T-helper 2 cell treated with Interferon-gamma antibody and Interleukin-4, amounts not matched to agents 5 μg/mL and 100 μg/mL, for 36 hours (primary cell): ENCODE measurements at places on chromosomes 2 and 18.
A peak's percentile ranks its signal among the peaks of the same experiment; 100 is the strongest.

- DNase-seq = peak; percentile 53
Measured at GRCh38 chr18:51196118-51196810, 1.2 kb downstream of the MEX3C start.

- DNase-seq = peak; percentile 61
Measured at GRCh38 chr18:26547646-26548414, 523 bp downstream of the KCTD1 start.

DNA sequence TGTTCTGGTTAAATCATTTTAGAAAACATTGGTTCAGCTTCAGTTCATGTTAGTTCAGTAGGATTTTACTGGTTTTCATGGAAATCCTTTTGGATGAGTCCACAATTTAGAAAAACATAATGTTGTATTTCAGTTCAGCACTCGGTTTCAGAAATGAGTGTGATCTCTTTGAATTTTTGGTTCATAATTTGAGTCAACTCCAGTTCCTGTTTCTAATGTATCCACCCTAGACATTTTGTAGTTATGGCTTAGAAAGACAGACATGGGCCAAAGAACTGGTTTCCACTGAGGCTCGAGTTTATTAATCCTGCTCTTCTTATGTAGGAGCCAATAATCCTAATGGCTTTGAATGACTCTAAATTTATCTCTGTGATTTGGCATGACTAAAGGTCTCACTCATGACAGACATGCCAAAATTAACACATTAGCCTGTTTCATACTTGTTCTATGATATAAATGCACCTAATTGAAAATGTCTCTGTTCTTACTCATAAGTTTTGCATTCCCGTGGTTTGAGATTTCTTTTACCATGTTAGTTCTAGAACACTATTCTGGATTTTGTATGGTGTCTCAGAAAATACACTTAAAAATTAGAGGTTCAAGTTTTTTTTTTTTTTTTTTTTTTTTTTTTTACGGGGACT is 82.3 kb upstream of the SPRED2 start:
- no peak for DNase-seq

GRCh38 chr18:14767474-14767873 is 19.5 kb downstream of the ANKRD30B start:
- DNase-seq = no peak

- DNase-seq = no peak
Measured at GRCh38 chr2:235502336-235502735, 8.5 kb downstream of the AGAP1 start.

DNA sequence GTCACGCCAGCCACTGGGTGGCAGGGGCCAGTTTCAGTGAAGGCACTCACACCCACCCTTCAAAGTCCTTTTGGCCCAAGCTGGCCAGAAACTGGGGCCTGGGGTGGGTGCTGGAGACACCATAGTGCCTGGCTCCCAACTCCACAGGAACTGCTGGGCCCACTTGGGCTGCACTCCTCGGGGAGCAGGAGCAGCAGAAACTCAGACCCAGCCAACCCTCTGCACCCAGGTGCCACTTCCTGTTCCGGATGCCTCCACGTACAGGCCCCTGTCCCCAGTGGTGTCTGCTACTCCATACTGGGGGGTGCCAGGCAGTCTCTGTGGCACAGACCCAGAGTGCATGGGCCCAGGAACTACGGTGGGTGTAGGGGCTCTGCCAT is 42.5 kb upstream of the ZNF519 start:
- DNase-seq = no peak

DNA sequence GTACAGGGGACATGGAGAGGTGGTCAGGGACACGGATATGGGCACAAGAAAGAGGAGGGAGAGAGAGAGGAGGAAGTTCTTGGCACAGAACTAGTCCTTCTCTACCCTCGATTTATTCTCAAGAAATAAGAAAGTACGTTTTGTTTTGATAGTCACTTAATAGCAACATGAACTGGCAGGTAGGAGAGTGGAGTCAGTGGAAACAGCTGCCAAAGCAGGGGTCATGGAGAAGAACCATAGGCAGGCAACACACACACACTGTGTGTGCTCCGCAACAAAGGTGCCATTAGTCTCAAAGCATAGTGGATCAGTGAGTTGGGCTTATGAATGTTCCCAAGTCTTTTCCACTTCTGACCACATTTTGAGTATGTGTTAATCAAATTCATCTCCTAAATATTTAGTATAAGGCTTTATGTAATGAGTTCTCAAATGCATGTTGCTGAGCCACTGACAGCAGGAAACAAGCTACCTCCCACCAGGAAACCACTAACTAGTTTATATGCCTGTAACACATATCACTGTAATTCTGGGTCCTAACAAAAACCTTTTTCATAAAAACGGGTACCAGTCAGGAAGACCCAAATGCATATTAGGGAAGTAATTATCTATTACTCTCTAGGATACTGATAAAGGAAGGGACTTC is 41.1 kb downstream of the IWS1 start:
- no peak for DNase-seq

DNA sequence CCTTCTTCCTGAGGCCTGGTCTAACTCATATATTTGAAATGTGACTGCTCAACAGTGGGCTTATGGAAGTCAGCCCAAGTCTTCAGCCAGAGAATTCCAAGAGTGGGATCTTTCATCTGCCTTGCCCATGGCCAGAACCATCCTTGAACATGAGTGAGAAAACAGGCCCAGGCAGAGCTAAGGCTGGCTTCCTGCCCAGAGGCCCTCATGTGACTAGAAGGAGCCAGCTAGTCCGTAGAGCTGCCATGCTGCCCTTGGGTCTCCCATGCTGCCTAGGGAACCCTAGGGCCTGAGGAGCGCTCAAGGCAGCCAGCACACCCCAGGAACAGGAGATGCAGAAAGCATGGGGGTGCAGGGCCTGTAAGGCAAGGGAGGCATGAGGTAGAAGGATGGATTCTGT is 203.6 kb downstream of the FHOD3 start:
- DNase-seq = no peak

DNA sequence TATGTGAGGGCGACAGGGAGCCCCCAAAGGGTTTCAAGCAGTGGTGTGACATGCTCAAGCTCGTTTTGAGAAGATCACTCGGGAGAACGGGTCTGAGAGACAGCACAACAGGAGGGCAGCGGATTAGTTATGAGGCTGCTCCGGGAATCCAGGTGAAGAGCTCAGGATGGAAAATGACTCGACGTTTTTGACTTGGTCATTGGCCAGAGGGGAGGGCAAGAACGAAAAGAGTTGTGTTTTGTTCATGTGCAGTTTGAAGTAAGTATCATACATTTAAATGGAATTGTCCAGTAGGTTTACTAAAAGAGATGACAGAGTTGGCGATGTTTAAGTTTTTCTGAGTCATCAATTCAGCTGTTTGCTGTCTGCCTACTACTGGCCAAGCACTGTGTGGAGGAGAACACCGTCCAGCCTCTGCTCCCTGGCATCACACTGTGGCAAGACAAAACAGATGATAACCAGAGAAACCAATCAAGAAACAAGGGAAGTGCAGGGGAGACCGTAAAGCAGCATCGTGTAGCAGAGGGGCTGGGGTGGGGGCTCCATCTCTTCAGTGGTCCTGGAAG is 25.3 kb upstream of the ANXA4 start:
- DNase-seq = no peak

DNA sequence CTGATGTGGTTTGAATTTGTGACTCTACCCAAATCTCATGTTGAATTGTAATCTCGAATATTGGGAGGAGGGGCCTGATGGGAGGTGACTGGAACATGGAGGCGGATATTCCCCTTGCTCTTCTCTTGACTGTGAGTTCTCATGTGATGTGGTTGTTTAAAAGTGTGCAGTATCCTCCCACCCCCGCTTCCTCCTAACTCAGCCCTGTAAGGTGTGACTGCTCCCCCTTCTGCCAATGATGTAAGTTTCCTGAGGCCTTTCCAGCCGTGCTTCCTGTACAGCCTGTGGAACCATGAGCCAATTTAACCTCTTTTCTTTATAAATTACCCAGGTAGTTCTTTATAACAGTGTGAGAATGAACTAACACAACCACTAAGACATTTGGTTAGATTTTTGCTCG is 458.4 kb downstream of the THSD7B start:
- DNase-seq = no peak

DNA sequence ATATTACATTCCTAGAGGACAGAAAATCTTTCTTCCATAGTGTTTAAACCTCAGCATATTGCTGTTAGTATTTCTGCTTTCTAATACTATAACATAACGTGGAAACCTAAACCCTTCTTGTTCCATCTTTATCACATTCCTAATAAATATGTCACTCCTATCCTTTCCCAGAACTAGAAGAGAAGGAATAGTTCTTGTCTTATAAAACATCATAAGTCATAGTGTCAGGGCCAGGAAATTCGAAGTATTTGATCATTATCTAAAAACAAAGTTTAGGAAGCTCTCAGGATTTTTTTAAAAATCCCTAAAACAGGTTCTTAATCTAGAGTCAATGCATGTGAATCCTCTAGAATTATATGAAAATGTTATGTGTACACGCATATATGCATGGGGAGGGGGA is 2.0 kb downstream of the NHEJ1 start:
- DNase-seq = no peak

GRCh38 chr2:38765149-38765548 is 12.9 kb upstream of the GEMIN6 start:
- DNase-seq = no peak

GRCh38 chr18:36661999-36662398 is 166.8 kb downstream of the TPGS2 start:
- DNase-seq = no peak

DNA sequence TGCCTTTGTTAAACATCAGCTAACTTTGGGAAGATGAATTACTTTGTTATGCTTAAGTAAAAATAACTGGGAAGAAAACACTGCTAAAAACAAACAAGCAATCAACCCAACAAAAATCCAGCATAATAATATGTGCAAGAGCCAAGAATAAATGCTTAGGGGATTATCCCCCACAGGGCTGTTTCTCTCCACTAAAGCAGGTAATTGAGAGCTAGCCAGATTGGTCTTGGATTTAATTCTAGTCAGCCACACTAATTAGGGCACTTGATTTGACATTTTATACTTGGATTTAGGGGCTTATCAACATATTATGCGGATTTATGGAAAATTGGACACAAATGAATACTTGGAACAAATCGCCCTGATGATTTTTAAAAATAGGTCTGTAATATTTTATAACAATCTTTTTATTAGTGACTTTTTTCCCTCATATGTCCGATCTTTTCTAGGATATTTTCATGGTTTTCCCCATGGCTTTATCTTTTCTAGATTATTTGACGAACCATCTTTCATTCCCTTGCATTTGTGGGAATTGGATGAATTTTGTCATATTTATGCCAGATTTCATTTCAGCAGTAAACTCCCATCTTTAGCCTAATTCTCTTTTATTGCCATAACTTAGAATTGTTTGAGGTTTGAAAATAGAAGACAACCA is 199.1 kb upstream of the NXPH2 start:
- DNase-seq = no peak

DNA sequence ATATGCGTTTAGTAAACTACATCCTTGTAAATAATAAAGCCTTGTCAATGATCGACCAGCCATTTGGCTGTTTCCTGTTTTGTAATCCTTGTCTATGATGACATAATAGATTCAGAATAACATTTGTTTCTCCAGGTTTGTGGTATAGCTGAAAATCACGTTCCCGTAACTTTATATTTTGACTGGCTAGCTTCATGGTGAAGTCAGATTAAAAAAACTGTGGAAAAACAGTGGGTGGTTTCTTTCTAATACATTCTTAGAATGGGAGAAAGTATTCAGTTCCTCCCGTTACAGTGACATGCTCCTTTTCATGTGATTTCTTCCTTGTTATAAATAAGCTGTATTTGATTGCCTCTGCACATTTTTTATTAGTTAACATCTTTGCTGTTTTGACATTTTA is 366.9 kb downstream of the NYAP2 start:
- DNase-seq = no peak

DNA sequence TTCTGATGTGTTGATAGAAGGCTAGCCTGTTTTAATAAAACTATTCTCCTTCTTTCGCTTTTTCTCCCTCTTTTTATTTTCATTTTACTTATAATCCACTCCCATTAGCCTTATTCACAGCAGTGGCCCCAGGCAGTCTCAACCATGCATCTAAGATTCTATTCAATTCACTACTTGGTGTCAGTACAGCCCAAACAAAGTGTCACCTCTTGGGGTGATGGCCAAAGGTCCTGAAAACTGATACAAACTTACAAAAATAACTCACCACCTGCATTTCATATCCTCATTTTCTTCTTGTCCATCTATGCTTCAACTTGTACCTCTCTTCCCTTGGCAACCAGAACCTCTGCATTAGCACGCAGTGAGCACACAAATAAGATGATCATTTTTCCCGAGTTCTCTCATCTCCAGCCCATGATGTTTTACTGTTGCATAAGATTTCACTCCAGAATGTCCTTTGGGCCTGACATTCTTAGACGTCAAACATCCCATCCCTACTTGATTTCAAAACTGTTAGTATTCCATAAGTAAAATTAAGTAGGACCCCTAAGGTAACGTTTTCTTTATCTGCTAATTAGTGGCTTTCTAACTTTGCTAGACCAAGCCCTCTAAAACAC is 559.3 kb upstream of the TNP1 start:
- no peak for DNase-seq

GRCh38 chr2:207937253-207937652 is 88.1 kb downstream of the PLEKHM3 start:
- no peak for DNase-seq

DNA sequence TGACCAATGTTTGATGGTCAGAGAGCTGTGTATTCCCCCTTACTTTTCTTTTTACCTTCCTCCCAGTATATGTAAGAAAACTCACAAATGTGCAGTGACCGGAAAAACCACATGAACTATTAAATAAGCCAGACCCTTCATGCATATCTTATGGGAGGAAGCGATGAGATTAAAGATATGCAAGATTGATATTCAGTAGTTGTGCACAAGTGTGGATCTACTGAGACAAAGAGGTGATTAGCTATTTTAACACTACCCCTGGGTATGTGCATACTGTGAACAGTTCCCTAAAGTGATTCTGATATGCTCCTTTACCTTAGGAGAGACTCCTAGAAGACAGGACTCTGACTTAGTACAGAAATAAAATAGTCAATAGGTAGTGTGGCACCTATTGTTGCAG is 328.3 kb downstream of the EPHA4 start:
- no peak for DNase-seq

DNA sequence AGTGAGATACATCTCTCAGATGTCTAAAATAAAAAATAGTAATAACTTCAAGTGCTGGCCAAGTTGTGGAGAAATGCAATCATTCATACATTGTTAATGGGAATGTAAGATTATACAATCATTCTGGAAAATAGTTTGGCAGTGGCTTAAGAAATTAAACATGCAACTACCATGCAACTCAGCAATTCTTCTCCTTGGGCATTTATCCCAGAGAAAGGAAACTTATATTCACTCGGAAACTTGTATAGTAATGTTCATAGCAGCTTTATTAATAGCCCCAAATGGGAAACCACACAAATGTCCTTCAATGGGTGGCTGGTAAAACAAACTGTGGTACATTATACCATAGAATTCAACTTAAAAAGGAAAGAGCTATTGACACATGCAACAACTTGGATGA is 274.0 kb upstream of the SPRED2 start:
- DNase-seq = no peak

- DNase-seq = no peak
Measured at GRCh38 chr2:219598308-219599078, 836 bp downstream of the STK11IP start.

- no peak for DNase-seq
Measured at GRCh38 chr18:80173060-80173459, 64.0 kb downstream of the ADNP2 start.
